Testis (tissue), 5 donors: ENCODE measurements at places on chromosomes 1 and 21. TPM values are rescaled to one million over a fixed set of nuclear protein-coding genes. Genes with fewer than 3 reads are reported as not detected.

DNA sequence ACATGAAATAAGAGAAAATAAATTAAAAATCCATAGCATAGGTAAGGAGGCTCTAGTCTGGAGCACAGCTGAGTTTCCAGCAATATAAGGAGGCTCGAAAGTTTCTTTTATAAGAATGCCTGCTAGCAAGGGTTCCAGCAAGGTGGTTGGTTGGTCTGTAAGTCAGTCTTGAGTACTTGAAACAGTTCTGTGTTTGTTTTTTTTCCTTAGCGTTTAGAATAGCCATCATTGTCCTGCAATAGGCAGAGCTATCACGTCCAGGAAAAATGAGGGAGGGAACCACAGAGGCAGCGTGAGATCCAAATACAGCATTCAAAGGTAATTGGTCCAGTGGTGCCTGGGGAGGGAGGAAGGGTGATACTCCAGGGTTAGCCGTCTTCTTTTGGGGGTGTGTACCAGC lies 8.4 kb downstream of the UBE2Q1 start:
- DNase-seq: no peak

- DNase-seq: no peak
Observed at GRCh38 chr1:39376656-39377055, 114.8 kb upstream of the BMP8A start.

GRCh38 chr1:206513312-206514111 lies 6.2 kb downstream of the RASSF5 start:
- peak; percentile 72 for DNase-seq

DNA sequence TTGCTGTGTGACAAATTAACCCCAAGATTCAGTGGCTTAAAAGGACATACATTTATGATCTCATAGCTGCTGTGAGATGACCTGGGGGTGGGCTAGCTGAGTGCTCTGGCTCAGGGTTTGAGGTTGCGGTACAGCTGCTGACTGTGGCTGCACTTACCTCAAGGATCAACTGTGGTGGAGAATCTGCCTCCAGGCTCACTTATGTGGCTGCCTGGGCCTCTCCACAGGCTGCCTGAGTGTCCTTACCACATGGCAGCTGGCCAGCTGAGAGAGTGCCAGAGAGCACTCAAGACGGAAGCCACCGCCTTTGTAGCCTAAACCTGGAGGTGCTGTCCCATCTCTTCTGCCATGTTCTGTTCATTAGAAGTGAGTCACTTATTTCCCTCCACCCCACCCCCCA lies 5.7 kb downstream of the LRRC71 start:
- peak; percentile 79 for DNase-seq

DNA sequence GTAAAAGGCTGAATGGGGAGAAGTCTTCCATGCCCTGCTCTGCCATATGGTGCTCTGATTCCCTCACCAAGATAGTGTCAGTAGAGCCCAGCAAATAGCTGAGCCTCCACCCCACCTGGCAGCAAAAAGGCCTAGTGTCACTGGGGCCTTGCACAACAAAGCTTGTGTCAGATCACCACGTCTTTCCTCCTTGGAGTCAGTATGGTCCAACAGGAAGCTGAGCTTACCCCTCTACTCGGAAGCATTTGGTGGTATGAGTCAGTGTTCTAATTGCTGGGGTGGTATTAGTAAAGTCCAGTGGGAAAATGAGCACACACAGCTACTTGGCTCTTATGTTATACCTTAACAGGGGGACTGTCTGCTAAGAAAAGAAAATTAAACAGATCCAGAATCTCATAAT lies 18.7 kb upstream of the RRP15 start:
- DNase-seq: no peak

DNA sequence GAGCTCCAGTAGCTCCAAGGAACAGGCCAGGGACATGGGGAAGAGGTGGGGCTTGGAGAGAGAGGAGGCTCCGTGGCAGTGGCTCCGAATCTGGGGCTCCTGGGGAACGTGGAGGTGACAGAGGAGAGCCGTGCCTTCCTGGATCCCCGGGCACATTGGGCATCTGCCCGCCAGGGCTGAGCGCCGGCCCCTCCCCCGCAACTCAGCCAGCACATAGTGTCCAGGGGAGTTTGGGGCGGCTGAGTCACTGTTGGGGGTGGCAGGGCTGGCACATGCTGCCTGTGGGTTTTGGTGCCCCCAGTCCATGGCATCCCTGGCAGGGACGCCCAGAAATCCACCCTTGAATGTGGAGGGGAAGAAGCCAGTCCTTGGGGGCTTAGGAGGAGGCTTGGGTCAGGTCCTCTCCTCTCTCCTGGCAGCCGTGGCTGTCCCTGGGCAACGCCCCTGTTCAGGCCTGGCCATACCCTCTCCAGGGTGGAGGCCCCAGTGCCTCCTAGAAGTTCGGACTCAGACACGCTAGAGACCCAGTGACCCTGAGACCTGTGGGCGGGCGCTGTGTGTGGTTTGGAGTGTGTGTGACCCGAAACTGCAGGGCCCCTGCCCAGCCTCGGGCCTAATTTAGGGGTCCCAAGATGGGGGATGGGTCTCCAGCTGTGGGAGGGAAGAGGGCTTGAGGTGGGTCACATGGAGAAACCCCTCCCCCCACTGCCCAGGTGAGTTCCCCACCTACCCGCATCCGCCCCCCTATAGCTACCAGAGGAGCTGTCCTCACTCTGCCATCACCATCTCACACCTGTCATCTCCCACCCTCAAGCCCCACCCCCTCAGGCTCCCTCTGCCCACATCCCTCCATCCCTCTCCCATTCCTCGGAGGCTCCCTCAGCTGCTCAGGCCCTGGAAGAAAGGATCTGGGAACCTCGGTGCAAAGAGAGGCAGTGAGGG lies 1.6 kb downstream of the HSPB7 start:
- no peak for DNase-seq

GRCh38 chr1:187409341-187409740 lies 580.6 kb downstream of the PLA2G4A start:
- no peak for DNase-seq

Gene LGR6
- 18.4 TPM for polyA plus RNA-seq

Gene FCRL5
- 3.9 TPM for polyA plus RNA-seq

Gene KIF2C
- 167 TPM for polyA plus RNA-seq

Gene CACNA1E
- 2.4 TPM for polyA plus RNA-seq

Gene OR2L8
- polyA plus RNA-seq: not detected

Gene NADK
- 74.9 TPM for polyA plus RNA-seq

Gene SHE
- 50.9 TPM for polyA plus RNA-seq
